Activated T-cell treated with anti-CD3 and anti-CD28 coated beads for 4 hours (primary cell): ENCODE measurements at places on chromosomes 13 and 19.

GRCh38 chr13:87123987-87124784 is 547.0 kb upstream of the SLITRK5 start:
- DNase-seq = no peak

DNA sequence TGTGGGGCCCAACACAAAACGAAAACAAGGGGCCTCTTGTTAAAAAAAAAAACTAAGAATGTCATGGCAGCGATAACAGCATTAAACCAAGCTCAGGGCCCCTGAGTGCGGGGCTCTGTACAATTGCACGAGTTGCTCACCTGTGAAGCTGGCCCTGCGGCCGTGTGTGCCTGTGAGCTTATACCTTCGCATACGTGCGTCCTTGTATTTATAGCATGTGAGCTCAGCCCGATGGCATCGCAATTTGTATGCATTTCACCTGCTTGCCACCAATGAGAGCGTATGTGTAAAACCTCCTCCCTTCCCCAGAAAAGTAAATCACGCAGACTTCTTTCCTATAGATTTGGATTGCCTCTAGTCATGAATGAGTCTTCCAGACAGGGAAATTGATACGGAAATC is 17.1 kb downstream of the HNRNPM start:
- DNase-seq = no peak

DNA sequence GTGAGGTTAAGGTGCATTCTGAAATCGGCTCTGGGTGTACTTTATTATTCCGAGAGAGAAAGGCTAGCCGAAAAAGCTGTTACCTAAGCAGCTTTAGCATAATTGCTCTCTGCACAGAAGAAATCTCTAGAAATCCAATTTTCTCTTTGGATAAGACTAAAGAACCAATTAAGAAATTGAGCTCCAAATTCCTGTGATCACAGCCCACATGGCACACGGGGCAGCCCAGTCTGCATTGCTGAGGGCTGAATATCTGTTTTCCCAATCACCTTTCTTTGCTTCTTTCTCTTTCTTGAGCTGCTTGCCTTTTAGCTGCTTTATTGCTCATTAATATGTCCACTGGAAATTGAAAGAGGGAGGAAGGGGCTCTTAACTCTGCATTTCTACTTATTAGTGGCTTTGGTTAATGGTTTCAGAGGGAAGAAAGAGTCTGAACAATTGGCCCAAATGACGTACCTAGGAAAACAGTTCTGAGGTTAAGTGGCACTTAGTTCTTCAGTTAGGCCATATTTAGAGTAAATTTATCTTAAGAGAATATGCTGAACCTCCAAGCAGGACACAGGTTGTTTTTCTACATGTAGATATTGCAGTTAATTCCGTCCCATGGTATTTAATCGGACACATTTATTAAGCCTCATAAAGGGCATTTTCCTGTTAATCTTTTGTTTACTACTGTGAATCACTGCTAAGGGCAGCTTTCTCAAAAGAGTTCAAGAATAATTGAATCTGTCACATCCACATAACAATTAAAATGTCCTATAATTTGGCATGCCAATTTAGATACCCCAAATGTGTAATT is 265.7 kb downstream of the ABCC4 start:
- no peak for DNase-seq

DNA sequence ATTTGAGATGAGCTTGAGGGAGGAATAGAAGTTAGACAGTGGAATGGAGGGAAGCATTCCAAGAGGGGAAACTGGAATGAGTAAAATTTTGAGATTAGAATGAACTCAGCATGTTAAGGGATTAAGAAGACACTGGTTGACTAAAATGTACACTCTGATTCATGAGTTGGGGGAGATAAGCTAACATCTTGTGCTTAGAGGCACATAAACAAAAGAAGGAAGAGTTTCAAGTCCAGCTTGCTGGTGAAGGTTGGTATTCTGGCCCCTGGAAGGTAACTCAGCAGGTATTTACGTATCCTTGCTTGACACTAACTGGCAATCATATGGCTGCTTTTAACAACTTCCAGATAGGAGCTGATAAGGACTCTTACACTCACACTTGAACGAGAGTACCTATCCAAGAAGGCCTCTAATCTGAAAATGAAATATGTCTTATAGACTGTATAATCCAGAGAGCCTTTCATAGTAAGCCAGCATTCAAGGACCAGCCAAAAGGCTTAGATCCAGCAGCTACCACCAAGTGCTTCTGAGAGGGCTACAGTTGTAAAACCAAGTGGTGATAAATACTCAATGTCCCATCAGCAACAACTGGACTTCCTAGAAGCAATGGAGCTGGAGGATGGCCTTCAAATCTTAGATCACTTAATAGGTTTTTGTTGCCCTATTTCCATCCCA is 149.7 kb upstream of the SERP2 start:
- DNase-seq = no peak

GRCh38 chr13:77521194-77521593 is 14.3 kb upstream of the SCEL start:
- DNase-seq = no peak

DNA sequence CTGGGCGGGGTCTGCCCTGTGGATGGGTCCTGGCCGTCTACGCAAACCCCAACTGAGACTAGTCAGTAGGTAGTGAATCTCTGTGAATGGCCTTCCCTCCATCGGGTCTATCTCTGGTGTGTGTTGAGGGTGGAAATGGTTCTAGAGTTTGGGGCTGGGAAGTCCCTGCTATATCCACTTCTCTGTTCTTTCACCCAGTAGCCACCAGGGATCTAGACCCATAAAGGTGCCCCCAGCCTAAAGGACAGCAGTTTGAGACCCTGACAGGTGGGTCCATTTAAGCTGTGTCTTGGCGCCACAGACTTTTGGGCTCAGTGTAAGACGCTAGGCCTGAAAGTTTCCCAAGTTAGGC is 57.7 kb downstream of the ZNF568 start:
- no peak for DNase-seq

DNA sequence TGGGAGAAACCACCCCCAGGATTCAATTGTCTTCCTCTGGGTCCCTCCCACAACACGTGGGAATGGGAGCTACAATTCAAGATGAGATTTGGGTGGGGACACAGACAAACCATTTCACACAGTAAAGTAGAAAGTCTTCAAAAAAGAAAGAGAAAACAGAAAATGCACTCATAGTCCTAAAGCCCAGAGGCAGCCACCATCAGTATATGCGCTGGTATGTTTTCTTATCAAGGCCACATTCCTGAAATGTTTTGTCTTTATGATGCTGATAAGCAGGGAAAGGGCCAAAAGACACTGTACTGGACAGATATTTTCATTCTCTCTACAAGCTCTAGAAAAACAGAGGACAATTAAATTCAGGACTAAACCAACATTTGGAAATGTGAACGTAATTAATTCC is 375.8 kb upstream of the TSHZ3 start:
- no peak for DNase-seq

DNA sequence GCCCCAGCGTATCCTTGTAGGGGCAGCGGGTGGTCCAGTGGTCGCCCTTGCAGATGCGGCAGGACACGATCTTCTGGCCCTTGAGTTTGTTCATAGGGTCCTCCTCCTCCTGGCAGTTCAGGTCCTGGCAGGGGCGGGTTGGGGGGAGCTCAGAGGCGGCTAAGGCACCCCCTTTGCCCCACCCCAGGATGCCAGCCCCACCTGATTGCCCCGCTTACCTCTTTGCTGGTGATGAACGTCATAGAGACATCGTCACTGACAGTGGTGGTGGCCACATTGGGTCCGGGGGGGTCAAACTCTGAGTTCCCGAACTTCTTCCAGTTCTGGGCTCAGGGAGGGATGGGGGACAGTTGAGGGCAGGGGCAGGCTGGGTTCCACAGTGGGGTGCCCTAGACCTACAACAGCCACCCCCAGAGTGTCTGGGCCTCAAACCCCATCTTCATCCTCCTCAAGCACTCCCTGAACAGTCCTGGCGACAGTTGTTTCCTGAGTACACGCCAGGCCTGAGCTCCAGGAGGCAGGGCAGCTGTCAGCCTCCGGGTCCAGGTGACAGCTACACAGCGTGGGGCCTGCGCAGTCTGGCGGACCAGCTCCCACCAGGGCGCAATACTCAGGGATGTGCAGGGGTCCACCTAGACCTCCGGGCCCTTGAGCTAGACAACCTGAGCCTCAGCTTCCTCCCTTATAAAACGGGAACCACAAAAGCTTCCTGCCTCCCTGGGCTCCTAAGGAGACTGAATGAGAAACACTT is 2.7 kb downstream of the EIF3G start:
- no peak for DNase-seq

GRCh38 chr13:42320375-42320787 is 48.4 kb downstream of the AKAP11 start:
- DNase-seq = no peak

GRCh38 chr13:50104493-50104892 is 89.2 kb downstream of the KCNRG start:
- DNase-seq = no peak

DNA sequence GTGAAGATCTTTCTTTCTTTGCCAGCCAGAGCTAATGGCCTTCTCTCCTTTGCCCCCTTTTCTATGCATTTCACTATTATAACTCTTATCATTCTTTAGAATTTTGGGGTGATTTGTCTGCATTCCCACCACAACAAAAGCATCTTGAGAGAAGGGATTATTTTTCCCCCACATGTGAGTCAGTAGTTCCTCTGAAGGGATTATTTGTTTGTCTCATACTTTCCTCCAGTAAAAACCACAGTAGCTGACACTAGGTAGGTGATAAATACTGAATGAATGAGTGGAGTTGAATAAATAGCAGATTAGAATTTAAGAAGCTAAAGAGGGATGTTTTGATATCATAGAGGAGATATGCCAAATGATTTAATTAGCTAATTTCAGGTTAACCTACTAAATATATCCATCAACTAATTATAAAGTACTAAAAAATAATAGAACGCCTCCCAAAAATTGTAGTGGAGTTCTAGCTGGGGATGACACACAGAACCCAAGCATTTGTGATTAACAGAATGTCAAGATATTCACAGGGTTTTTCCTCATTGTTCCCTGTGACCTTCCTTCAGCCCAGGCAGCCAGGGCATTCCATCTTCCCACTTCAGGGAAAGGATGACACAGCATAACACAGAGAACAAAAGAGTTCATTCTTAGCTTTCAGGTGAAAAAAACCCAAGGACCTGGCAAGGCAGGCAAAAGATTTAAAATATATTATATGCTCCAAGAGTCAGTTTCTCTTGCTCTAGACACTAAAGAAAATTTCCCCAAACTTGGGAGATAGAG is 3.5 kb upstream of the TBC1D4 start:
- no peak for DNase-seq

GRCh38 chr13:85772367-85772766 is 26.9 kb downstream of the SLITRK6 start:
- DNase-seq = no peak

GRCh38 chr13:113452942-113453901 is at the start of gene ADPRHL1:
Gene ADPRHL1, minus strand, starts transcription at chr13:113453488. Its CDS starts 51 bp downstream, at chr13:113453437.
- no peak for DNase-seq

GRCh38 chr13:77150651-77151050 is 123.7 kb upstream of the FBXL3 start:
- no peak for DNase-seq

- peak; percentile 42 for DNase-seq
These were observed at the start of gene LRFN3 for GRCh38 chr19:35935911-35936737. Gene LRFN3, plus strand, starts transcription at chr19:35936374. Its CDS starts 3,052 bp downstream, at chr19:35939426.

DNA sequence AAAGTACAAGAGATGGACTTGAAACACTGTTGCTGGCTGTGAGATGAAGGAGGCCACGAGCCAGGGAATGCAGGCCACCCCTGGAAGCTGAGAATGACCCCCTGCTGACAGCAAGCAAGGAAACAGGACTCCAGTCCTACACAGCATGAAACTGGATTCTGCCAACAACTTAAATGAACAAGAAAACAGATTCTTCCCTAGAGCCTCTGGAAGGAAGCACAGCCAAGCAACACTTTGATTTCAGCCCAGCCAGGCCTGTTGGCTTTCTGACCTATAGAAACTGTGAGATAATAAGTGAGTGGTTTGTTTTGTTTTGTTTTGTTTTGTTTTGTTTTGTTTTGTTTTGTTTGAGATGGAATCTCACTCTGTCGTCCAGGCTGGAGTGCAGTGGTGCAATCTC is 105.3 kb upstream of the CACNA1A start:
- no peak for DNase-seq

DNA sequence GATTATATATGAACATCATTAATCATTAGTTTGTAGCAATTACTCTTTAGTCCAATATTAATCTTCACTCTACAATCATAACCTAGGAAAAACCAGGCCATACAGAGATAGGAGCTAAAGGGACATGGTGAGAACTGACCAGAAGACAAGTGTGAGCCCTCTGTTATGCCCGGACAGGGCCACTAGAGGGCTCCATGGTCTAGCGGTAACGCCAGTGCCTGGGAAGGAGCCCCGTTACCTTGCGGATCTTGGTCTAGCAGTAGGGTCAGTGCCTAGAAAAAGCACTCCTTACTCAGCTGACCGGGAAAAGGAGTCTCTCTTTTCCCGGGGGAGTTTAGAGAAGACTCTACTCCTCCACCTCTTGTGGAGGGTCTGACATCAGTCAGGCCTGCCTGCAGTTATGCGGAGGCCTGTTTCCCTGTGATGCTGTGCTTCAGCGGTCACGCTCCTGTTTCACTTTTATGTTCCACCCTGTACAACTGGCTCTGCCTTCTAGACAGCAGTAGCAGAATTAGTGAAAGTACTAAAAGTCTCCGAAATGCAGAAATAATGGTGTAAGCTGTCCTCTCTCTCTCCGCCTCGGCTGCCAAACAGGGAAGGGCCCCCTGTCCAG is 13.8 kb downstream of the OR7D4 start:
- peak; percentile 56 for DNase-seq

GRCh38 chr13:39784347-39784746 is 128.9 kb downstream of the COG6 start:
- no peak for DNase-seq
